T-helper 17 cell (primary cell): ENCODE measurements at places on chromosomes 2 and 18.
A peak's percentile ranks its signal among the peaks of the same experiment; 100 is the strongest.

DNA sequence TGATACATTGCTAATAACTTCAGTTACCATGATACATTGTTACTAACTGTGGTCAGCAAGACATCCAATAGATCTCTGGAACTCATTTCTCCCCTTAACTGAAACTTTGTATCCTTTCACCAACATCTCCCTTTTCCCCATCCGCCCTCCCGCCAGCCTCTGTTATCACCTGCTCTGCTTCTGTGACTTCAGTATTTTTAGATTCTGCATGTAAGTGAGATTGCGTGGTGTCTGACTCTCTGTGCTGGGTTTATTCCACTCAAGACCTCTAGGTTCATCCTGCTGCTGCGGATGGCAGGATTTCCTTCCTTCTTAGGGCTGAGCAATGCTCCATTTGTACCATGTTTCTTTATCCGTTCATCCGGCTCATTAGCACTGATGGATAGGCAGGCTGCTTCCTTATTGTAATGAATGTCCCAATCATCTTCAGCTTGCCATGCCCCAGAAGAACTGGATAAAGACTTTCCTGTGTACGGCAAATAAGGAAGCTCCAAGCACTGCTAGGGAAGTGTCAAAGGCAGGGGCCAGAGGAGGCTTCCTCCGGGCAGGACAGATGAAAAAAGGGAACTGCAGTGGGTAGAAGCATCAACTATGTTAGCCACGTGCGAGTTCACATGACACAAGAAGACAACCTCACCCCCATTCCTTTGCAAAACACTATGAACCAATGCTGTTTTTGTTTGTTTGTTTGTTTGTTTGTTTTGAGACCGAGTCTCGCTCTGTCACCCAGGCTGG is 113.4 kb downstream of the EIPR1 start:
- DNase-seq: no peak

- no peak for DNase-seq
Observed at GRCh38 chr2:200172521-200172920, 134.0 kb upstream of the SPATS2L start.

GRCh38 chr18:11520536-11520935 is 88.9 kb upstream of the SLC35G4 start:
- DNase-seq: no peak

- peak; percentile 9 for DNase-seq
Observed at GRCh38 chr2:241809383-241810306, 652 bp downstream of the NEU4 start.

DNA sequence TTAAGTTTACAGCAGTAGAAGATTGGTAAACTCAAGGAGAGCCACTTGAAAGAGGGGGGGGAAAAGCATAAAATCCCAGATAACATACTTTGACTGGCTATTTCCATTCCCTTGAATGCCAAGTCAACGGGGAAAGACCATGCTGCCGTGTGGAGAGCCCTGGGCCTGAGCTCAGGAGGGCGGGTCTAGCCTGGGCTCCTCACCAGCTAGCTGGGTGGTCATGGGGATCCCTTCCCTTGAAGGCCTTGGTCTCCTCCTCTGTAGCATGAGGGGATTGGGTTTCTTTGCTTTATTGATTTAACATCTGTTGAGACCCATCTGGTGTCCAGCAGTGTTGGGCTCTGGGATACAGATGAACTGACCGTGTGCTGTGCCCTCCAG is 35.0 kb downstream of the TEX51 start:
- no peak for DNase-seq

DNA sequence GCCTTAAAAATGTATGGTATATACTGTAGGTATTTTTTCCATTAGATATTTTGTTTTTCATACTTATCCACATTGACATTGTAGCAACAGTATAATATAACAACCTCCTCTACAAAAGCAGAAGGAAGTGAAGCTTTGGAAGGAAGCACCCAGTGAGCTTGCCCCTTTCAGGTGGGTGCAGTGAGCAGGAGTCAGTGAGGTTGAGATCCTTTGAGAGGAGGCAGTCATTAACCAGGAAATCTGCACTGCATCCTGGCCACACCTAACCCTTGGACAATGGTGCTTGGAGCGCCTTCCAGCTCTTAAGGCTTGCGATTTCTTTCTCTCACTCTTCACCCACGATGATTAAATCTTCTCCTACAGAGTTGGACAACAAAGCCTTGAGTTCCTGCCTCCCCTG is 13.9 kb downstream of the IL37 start:
- DNase-seq: no peak

DNA sequence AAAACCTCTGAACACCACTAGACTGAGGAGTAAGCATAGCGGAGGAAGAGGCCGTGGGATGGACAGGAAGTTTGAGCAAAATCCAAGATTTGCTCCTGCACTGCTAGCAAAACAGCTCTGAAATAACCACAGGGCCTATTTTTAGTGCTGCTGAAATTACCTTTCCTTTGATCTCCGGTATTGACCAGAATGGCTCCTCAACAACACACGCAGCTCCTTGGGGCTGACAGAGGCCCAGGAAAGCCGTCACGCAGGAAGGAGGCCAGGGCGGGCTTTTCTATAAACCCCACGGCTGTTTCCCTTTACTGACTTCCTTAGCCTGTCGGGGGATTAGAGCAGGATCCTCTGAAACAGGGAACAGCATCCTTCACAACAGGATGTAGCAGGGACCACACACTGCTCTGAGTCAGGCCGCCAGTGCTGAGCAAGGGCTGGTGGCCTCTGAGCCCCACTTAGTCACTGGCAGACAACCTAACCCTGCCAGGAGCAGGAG is 80.8 kb upstream of the LCLAT1 start:
- no peak for DNase-seq

- no peak for DNase-seq
Observed at GRCh38 chr2:134818321-134818720, 20.1 kb upstream of the ACMSD start.

DNA sequence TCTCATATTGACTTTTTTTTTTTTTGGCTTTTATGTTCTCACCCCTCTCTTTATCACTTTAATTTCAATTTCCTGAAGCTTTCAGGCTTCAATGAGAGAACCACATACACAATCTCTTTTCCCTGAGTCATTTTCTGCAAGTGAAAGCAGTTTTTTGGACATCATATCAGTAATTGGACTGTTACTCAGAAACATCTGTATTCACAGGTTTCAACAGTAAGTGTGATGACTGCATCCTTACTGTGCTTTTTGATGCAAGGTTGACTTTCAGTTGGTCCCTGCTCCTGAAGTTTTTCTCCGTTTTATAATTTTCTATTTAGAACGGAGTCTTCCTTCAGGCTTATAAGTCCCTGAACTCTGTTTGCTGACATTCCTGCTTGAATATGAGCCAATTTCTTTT is 70.5 kb upstream of the CCBE1 start:
- no peak for DNase-seq

GRCh38 chr2:212037062-212037461 is 501.5 kb downstream of the ERBB4 start:
- DNase-seq: no peak

GRCh38 chr2:16470936-16471490 is 194.6 kb downstream of the CYRIA start:
- no peak for DNase-seq

DNA sequence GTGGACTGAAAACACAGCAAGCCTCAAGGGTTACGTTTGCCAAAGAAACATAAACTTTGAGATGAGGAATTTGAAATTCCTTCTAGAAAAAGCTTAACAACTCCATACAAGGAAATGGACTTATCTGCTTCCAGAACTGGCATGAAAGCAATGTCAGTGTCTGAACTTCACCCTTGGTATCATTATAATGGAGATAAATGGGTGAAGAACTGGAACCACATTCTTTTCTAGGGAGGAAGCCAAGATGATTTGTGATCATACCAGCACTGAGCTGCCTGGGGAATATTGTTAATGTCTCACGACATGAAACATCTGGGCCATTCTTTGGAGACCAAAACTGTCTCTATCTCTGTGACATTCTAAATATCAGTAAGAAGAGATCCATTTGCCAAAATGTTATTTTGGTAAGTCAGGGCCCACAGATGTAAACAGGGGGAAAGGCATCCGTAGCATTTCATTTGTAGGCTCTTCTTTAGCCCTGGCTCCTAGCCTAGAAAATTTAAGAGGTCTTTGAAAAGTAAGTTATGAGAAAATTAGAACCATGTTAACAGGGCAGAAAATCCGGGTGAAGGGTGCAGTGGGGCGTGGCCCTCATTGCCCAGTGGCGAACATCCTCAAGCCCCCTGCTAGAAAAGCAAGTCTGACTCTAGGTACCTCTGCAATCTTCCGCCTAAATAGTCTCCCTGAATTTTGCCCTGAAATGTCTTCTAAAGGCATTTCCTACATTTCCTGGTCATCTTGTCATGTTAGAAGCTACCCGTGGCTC is 295.3 kb upstream of the EPAS1 start:
- DNase-seq: no peak

- DNase-seq: no peak
Observed at GRCh38 chr2:182650704-182651103, 65.4 kb upstream of the DNAJC10 start.

- DNase-seq: no peak
Observed at GRCh38 chr2:240271716-240272341, 131.4 kb upstream of the OTOS start.

DNA sequence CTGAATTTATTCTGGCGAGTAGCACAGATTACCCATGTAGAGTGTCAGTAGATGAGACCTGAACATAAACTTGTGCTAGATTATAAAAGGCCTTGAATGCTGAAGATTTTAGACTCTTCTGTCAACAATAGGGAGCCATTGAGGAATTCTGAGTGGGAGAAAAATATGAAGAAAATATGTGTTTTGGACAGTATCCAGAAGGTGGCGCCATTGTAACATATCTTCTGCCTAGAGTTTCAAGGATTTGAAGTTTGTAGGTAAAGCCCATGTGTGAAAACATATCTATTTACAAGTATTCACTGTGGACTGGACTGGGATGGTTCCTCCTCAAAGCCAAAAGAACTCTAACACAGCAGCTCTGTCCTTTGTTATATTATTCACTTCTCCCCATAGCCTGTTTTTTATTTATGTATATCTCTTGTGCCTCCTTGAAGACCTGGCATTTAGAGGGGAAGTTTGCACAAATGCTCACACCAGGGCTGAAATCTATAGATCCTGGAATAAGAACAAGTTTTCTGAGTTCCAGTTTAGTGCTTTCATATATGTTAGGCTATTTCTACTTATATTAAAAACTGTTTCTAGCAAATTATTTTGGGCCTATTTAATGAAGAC is 124.9 kb downstream of the RDH14 start:
- DNase-seq: no peak

GRCh38 chr2:6866275-6866671 is 566 bp upstream of the CMPK2 start:
- DNase-seq: no peak

GRCh38 chr2:42547014-42547413 is 21.4 kb upstream of the MTA3 start:
- no peak for DNase-seq
